ENCODE measurements at places on chromosomes 4 and X.

DNA sequence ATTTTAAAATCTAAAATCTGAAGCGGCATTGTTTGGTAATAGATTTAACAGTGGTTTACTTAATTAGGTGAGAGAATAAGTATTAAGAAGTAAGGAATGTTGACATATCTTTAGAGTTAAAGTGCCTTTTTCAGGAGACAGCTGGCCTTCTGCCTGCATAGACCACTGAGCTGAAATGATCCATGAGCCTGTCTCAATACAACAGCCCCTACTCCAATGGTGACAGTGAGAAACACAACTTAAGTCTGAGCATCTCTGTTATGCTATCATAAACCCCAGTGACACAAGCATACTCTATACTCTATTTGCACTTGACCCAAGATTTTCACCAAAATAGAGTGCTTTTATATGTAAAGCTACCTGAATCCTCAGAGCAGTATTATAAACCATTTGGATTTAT lies 137.9 kb downstream of the GRIA2 start:
- DNase-seq = no peak

DNA sequence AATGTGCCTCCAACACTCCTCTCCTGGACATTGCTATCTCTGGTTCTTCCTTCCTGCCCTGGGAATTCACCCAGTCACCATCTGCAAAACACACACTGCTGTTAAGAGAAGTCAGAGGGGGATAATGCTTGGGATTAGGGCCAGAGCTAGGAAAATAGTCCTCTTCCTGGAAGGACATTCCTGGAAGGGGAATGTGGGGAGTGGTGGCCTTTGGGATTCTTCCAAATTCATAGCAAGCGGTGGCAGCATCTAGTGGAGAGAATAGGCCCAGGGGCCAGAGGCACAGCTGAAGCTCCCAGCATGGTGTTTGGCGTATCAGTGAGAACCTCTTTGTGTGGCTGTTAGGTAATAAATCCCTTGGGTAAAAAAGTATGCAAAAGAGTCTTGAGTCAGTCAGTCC lies 34.3 kb downstream of the SHROOM4 start:
- no peak for DNase-seq

- DNase-seq = no peak
Measured at GRCh38 chrX:107547621-107548020, 80.7 kb upstream of the PRPS1 start.

GRCh38 chr4:89489338-89489771 lies 181.8 kb upstream of the GPRIN3 start:
- no peak for DNase-seq

- DNase-seq = no peak
Measured at GRCh38 chr4:87033902-87034301, 99.1 kb downstream of the AFF1 start.

- DNase-seq = no peak
Measured at GRCh38 chr4:149884529-149885181, 69.0 kb upstream of the IQCM start.
